GM12892 (cell line): ENCODE measurements at places on chromosomes 13 and 19.

GRCh38 chr13:114065926-114066774, 66.3 kb downstream of the RASA3 start:
- DNase-seq = no peak

- no peak for DNase-seq
Observed at GRCh38 chr13:112324116-112324515, 52.0 kb upstream of the SPACA7 start.

GRCh38 chr19:50024719-50025021, 502 bp downstream of the VRK3 start:
- DNase-seq = no peak

GRCh38 chr13:41465898-41466320, 8.6 kb downstream of the RGCC start:
- no peak for DNase-seq

DNA sequence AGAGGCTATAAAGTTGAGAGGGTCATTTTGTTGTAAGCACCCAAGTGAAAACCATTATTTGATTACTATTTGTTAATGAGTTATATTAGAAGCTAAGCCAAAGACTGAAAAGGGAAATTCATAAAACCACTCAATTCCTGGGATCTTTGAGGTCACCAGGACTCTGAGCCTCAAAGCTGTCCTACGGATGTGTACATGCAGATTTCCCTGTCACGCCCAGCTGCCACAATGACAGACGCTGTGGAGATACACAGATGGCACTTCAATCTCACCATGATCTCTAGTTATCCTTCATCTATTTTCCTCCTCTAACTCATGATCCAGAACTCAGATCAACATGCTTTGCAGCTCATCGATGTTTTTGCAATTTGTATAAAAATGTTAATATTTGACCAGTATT, 403.5 kb upstream of the MIR17HG start:
- DNase-seq = no peak

GRCh38 chr13:36211567-36211966, 2.8 kb downstream of the SOHLH2 start:
- DNase-seq = no peak

DNA sequence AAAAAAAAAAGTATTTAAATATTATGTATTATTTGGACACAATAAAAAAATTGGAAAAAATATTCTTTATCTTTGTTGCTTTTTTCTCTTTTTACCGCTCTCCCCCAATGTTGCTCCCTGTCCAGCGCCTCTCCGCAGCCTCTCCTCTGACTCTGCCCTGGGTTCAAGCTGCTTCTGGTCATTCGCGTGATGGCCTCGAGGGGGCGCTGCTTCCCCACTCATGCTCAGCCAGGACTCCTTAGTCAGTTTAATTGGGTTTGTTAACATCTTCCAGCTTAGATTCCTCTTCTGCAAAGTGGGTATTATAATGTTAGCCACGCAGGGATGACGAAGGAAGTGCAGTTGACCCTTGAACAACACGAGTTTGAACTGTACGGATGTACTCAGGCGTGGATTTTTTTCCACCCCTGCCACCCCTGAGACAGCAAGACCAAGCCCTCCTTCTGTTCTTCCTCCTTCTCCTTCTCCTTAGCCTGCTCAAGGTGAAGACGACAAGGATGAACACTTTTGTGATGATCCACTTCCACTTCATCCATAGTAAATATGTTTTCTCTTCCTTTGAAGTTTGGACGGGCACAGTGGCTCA, 4.9 kb upstream of the NWD1 start:
- peak; percentile 34 for DNase-seq

DNA sequence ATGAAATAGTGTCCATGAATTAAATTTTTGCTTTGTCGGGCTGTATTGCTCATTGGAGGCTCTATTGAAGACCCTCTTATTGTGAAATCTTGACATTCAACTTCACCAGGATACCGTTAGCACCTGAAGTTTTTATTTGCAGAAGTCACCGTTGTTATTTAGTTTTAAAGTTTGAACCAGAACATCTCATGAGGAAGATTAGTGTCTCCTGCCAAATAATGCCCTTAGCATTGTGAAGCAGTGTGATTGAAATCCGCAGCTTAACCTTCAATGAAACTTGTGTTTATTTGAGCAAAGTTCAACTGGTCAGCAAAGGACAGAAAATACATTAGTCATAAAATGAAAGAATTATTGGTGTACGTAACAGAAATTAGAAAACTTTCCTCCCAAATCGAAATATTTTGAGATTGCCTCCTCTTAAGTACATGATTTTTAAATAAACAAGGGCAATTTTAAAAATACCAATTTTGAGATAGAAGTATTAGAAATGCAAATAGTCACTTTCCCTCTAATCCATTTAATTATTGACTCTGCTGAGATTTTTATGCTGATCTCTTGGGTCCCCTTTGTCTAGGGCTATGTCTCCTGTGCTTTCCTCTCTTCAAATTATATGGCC, 84.4 kb downstream of the WDFY2 start:
- no peak for DNase-seq

- DNase-seq = no peak
Observed at GRCh38 chr13:64697226-64697625, 2532.9 kb downstream of the PCDH9 start.

DNA sequence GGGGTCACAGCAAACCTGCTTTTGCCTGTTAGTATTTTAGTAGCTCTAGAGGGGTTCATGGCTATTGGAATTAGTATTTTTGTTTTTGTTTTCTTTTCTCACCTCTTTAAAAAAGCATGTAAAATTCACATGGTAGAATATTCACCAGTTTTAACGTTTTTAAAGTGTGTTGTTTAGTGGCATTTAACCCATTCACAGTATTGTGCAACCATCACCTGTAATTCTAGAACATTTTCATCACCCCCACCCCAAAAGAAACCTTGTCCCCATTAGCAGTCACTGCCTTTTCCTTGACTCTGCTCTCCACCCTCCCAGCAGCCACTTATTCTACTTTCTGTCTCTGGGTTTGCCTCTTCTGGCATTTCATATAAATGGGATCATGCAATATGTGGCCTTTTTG, 39.8 kb downstream of the GATAD2A start:
- DNase-seq = no peak

GRCh38 chr13:113815151-113816058, 48.5 kb downstream of the GAS6 start:
- DNase-seq = no peak

GRCh38 chr13:47475441-47475948, 525.6 kb downstream of the SUCLA2 start:
- no peak for DNase-seq

GRCh38 chr13:89380101-89380500, 1708.9 kb downstream of the SLITRK5 start:
- DNase-seq = no peak

GRCh38 chr19:375395-376110, 31.0 kb upstream of the MIER2 start:
- no peak for DNase-seq
